ENCODE measurements at places on chromosomes 2 and 18.

DNA sequence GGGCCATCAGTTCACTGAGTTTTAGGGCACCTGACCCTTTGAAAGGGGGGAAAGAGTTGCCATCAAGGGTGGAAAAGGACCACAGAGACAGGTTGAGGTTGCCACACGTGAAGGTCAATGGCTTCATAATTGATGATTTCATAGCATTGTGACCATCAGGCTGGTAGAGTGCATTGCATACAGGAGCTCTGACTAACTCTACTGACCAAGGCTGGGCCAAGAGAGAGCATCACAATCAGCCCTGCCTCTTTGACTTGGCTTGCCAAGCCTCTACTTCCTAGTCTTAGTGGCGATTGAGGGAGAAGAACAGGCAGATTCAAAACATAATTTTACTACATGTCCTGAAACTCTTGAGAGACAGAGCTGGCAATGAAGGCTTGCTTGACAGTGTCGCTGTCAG is 5.8 kb upstream of the TNP1 start:
- DNase-seq, result no peak

GRCh38 chr2:219031005-219031738 is 10.1 kb downstream of the CFAP65 start:
- no peak for DNase-seq

DNA sequence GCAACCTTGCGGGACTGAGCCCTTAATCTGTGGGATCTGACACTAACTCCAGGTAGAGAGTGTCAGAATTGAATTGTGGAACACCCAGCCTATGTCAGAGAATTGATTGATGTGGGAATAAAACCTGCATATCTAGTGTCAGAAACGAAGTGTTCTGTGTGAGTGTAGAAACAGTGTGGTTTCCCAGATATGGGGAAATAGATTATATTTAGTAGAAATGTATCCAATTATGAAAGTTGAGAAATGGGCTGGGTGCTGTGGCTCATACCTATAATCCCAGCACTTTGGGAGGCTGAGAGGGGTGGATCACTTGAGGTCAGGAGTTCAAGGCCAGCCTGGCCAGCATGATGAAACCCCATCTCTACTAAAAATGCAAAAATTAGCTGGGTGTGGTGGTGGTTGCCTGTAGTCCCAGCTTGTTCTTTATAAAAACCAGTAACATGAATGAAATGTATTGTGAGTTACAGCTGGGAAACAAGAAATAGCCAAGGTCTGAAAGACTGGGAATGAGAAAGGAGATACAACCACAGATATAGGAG is 4.3 kb upstream of the TP53I3 start:
- no peak for DNase-seq

DNA sequence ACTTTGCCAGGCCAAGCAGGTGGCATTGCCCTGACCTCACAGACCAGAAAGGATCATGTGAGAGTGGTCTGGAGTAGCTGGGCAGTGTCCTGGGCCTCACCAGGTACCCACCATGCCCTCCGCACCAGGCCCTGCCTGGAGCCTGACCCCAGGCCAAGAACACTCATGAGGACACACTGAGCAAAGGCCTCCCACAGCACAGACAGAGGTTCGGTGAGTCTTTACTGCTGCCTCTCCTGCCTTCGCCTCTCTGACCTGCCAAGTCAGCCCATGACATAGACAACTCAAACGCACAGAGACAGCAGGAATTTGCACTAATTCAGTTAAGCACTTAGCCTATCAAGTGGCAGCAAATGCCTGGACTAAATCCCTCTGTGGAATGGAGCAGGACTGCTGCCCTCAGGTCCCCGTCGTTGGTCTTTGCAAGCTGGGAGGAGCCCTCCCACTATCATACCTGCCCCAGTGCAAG is 62.5 kb downstream of the RHOB start:
- DNase-seq, result no peak

DNA sequence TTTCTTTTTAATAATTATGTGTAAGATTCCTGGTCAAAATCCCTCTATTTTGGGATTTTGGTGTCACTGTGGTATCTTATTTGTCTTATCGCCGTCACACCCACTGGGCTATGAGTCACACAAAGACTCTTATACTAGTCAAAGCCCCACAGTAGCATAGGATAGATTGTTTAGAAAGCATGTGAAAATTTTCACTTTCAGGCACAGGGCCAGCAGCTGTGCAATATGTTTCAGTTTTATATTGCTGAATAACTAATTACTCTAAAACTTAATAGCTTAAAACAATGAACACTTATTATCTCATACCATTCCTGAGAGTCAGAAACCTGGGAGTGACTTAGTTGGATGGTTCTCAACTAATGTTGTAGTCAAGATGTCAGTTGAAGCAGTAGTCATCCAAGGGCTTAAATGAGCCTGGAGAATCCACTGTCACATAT is 24.0 kb downstream of the CFAP210 start:
- no peak for DNase-seq

DNA sequence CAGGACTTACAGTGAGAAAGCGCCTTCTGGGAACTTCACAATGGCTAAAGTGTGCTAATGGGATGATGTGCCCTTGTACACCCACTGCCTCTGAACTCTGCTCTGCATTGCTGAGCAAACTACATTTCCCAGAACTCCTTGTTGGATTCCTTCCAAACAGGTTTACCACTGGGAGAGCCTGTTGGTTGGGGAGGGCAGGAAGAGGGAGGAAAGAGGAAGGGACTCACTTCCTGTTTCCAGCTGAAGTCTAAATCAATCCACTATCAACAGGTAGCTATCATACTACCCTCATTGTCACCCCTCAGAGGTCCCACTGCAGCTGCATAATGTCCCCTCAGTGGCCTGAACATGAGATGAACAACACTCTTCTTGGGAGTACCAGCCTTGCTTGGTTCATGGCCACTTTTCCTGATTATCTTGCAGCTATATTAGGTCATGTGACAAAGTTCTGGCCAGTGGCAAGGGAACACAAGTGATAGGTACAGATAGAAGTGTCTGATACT is 109.7 kb downstream of the MSH2 start:
- no peak for DNase-seq

DNA sequence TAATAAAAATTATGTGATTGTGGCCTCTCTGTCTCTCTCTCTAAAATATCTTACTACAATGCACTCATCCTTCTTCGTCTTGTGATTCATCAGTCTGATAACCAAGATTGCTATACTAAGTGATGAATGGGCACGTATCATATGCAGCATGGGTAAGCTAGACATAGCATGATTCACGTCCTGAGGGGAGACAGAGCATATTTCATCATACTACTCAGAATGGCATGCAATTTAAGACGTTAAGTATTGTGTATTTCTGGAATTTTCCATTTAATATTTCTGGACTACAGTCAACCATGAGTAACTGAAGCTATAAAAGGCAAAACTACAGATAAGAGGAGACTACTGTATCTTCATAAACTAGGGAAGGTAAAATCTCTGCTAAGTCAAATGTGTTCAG is 97.0 kb upstream of the CD226 start:
- DNase-seq, result no peak

- no peak for DNase-seq
Observed at GRCh38 chr2:11406267-11406957, 59.5 kb downstream of the E2F6 start.

- no peak for DNase-seq
Observed at GRCh38 chr2:52402128-52402527, 1365.5 kb upstream of the CHAC2 start.

GRCh38 chr2:97781981-97782380 is 68.6 kb downstream of the ZAP70 start:
- no peak for DNase-seq

DNA sequence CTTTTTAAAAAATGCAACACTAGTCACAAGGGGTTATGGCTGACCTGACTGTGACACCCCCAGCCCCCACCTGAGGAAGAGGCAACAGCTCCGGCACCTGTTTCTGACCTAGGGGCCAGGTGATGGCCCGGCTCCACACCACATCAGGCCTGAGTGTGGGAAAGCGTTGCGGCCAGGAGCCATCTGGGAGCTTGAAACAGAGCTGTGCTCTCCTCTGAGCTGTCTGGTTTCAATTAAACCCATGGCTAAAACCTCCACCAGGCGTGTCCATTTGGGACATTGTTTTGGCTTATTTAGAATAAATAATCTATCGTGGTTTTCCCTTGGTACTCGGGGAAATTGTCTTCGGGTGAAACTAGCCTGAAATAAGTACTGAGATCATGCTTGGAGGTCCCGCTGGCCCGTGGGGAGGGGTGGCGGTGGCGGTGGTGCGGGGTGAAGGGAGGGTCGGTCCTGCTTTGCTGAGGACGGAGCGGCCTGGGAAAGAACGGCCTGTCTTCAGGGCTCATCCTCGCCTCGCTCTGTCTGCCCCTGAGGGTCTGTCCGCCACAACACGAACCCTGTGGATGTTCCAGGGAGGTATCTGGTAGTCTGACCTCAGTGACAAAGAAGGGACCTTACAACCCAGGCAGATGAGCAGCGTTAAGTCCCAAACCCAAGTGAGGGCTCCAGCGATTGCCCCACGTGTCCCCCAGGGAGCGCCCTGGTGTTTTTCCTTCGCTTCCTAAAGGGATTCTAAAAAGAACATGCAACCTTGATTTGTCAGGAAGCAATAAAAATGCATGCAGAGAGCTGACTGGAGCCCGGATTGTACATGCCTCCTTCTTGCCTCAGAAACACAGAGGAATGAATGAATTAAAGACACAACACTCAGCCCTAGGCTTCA is 58.7 kb downstream of the IL1RL2 start:
- no peak for DNase-seq

DNA sequence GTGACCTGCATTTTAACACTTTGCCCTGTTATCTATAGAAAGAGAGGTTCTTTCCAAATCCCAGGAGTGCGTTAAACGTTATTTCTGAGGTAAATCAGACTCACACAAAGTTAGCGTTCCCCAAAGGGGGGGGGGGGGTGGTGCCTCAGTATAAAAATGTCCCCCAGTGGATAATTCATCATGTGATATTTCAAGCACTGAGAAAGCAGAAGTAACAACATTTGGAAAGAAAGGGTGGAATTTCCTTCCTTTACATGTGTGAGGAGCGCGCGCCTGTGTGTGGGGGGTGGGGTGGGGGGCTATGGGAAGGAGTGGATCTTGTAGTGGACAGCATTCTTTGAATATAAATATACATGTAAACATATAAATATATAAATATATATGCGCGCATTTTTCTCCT is 630.9 kb downstream of the NYAP2 start:
- no peak for DNase-seq

DNA sequence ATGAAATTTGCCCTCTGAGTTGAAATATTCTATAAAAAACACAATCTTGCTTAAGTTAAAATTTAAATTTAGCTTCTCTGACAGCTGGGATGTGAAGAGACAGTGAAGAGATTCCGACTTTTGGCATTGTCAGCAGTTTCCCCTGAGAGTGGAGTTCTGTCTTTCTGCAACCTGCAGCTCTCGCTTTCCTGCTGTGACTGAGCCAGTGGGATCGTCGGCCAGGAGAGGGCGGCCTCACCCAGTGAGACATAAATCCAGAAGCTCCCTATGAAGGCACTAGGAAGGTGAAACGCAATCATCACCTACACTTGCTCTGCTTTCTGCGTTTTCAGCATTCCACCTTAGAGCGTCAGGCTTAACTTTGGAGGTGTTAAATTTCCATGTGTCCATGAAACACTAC is 75.4 kb upstream of the HNMT start:
- no peak for DNase-seq

DNA sequence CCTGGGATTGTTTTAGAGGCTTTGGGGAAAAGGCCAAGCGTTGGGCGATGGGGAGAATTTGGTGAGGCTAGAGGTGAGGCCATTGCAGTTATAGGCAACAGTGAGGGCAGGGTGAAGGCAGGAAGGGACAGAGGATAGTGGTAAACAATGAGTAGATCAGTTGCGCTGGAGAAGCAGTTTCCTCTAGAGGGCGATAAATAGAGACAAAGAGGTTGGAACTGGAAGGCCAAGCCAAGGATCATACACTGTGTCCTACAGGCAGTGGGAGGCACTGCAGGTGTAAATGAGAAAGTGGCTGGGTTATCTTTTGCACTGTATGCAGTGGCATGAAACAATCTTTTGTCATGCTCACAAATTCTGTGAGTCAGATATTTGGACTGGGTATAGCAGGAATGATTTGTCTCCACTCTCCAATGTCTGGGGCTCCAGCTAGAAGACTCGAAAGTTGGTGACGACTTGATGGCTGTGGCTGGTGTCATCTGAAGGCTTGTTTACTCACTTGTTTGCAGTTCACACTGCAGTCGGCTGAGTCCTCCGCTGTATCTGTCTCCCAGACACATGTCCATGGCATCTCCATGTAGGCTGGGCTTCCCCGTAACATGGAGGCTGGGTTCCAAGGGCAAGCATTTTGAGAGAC is 82.1 kb downstream of the TNP1 start:
- no peak for DNase-seq

DNA sequence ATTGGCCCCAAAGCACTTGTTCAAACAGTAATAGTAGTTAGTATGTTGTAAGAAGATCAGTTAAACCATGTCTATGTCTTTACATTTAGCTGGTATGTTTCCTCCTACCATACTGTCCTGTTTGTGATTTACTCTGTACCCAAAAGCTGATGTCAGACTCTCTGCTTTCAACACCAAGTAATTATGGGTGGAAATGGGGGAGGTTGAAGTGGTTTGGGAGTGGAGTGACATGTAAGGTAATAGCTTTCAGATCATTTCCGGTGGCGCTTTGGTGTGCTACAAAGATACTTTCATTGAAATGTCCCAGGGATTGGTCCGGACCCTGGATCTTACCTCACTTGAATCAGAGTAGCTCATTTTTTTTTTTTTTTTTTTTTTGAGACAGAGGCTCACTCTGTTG is 39.7 kb upstream of the TGIF1 start:
- no peak for DNase-seq

DNA sequence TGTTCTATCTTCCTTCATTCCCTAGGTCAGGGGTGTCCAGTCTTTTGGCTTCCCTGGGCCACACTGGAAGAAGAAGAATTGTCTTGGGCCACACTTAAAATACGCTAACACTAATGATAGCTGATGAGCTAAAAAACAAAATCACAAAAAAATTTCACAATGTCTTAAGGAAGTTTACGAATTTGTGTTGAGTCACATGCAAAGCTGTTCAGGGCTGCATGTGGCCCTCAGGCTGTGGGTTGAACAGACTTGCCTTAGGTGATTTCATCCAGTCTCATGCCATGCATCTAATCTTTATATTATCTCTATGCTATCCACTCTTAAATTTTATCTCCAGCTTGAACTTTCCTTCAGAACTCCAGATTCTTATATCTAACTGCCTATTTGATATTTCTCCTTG is 80.1 kb downstream of the CCDC85A start:
- DNase-seq, result no peak

DNA sequence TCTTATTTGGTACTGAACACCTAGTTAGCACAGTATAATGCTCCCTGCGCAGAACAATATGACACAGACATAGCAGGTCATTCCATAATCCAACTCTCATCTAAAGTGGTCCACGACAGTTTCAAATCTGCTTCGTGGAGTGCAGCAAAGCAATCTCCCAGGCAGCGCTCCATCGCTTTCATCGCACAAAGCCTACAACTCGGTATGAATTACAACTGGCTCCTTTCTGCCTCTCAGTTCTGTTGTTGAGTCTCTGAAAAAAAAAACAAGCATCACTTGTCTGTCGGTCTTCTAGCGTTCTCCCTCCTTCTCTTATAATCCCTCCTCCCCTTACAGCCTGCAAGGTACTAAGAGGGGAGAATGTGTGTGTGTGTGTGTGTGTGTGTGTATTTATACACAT is 123.5 kb downstream of the FIGN start:
- no peak for DNase-seq

- no peak for DNase-seq
Observed at GRCh38 chr18:63817441-63818051, 42.3 kb downstream of the SERPINB7 start.

All from suprapubic skin (tissue), 4 donors.